Stimulated activated naive CD8-positive, alpha-beta T cell treated with anti-CD3 and anti-CD28 coated beads, Interleukin-15, Interleukin-2, amounts not matched to agents 100 U/mL and 50 U/mL, for 24 hours (primary cell): ENCODE measurements at places on chromosomes 12 and 14.
A peak's percentile ranks its signal among the peaks of the same experiment; 100 is the strongest.

DNA sequence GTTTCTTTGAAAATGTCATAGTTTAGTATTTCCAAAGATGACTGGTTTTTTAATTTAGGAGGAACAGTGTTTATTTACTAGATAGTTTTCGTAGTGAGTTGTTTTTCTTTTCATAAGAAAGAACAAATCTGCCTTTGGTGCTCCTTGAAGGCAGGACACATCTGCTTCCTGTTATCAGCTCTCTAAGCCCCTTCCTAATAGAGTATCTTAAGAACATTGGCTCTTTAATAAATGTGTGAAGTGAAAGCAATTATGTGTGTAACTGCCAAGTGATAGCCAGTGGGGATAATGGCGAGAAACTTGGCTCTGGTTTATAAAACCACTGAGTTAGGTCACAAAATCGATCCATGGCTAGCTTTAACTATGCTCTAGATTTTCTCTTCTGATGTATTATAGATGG is 23.5 kb upstream of the PPFIBP1 start:
- no peak for DNase-seq

DNA sequence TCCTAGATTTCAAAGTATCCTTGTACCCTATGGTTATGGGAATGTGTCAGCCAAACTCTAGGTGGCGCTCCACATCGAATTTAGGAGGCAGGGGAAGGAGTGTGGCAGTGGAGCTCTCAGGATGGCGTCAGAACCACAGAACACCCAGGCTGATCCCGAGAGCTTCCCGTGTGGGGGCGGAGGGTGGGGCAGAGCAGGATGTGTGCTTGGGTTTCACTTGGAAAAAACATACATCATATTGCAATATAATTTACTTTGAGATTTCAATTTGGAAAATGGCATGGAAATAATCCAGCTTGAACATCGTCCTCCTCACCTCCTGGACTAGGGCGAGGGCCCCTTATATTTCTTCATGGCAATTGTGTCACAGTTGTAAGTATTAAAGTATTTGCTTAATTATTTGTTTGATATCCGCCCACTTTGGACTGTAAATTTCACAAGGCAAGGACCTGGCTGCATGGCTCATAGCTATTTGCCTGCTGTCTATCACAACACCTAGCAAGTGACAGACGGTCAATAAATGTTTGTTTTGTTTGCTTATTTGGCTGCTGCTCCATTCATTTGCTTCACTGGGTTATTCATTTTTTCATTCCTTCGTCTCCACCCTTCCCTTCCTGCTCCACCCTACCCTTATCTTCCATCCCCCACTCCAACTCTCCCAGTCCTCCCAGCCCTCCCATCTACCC is 221.5 kb upstream of the HMGA2 start:
- DNase-seq: peak; percentile 65

GRCh38 chr12:26651566-26652188 is 181.3 kb downstream of the ITPR2 start:
- peak; percentile 58 for DNase-seq

GRCh38 chr12:114779186-114779585 is 95.2 kb upstream of the TBX3 start:
- no peak for DNase-seq

- DNase-seq: no peak
Observed at GRCh38 chr14:101457936-101458740, 103.2 kb upstream of the DIO3 start.

DNA sequence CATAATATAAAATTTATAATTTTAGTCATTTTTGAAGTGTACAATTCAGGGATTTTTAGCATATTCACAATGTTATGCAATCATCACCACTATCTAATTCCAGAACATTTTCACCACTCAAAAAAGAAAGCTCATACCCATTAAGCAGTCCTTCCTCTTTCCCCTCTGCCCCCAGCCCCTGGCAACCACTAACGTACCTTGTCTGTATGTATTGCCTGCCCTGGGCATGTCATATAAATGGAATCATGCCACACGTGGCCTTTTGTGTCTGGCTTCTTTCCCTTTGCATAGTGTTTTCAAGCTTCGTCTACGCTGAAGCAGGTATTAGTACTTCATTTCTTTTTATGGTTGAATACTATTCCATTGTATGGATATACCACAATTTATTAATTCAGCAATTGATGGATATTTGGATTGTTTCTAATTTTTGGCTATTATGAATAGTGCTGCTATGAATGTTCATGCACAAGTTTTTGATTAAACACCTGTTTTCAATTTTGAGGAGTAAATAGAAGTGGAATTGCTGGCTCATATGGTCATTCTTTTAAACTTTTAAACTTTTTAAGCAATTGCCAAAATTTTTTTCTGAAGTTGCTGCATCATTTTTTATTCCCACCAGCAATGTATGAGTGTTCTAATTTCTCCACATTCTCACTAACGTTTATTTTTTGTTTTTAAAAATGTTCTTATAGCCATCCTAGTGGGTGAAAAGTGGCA is 1.6 kb upstream of the SSTR1 start:
- no peak for DNase-seq

GRCh38 chr12:75568393-75568792 is 57.0 kb upstream of the KRR1 start:
- no peak for DNase-seq

- no peak for DNase-seq
Observed at GRCh38 chr12:57890191-57891115, 43.9 kb upstream of the CTDSP2 start.

- no peak for DNase-seq
Observed at GRCh38 chr14:68816943-68817430, 24.1 kb upstream of the ZFP36L1 start.

DNA sequence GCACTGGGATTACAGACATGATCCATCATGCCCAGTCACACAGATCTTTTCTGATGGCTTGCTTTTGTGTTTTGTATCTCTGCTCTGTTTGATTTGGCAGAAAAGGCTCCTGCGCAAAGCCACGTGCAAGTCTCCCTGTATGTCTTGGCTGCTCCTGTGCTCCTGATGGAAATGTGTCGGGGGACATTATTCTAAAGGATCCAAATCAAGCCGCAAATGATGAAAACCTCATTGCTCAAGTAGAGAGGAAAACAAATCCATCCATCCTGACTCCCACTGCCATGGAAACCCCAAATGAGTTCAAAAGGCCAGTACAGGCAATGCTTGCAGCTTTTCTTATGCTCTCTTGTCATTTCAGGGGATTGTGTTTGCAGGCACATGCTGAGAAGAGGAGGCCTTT is 93.8 kb downstream of the NDUFA12 start:
- no peak for DNase-seq

GRCh38 chr12:19648591-19648990 is 209.3 kb downstream of the AEBP2 start:
- DNase-seq: no peak

DNA sequence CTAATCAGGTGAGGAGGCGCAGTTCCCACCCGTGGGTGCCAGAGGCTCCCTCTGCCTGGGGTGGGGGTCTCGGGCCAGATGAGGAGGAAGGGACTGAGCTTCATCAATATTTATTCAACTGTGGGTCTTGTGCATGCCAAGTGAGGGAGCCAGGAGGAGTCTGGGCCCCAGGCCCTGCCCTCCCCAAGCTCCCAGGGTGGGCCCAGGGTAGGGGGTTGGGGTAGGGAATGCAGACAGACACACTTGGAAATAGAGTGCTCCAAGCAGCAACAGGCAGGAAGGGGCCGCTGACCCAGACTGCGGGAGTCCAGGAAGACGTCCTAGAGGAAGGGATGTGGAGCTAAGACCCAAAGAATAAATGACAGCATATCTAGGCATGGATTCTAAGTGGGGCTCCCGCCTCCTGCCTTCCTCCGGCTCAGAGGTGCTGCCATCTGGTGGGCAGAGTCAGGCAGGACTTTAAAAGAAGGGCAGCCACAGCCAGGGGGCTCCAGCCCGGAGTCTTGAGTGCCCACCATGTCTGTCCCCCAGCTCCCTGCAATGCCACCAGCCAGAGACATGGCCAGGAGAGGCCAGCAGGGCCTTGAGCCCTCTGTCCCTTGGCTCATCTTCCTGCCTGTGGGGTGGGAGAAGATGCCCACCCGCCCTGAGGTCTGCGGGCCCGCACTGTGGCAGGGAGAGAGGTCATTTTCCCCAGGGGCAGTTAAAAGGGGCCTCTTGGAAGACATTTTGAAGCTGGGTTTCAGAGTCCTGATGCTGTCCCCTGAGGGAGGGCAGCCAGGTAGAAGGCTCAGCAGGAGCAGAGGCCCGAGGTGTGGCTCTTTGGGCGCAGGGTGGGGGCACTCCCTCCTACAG is 70.1 kb downstream of the PHETA1 start:
- peak; percentile 70 for DNase-seq

- DNase-seq: peak; percentile 64
Observed at GRCh38 chr14:20469890-20470602, 840 bp downstream of the PNP start.

DNA sequence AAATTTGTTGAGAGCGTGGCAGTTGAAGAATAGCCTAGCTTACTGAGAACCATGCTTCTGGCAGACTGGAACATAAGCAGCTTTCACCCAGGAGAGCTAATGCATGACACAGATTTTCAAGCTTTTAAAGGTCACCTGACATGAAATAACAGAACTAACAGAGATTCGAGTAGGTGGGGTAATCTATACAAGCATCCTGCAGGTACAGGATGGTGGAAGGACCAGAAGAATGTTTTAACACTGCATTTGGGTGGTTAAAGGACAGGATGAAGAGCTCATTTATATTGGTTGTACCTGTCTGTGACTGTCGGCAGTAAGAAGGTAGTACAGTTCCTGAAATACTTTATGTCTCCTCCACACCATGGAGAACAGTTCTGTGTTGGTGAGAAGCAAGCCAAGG is 8.9 kb downstream of the PELI2 start:
- DNase-seq: no peak

DNA sequence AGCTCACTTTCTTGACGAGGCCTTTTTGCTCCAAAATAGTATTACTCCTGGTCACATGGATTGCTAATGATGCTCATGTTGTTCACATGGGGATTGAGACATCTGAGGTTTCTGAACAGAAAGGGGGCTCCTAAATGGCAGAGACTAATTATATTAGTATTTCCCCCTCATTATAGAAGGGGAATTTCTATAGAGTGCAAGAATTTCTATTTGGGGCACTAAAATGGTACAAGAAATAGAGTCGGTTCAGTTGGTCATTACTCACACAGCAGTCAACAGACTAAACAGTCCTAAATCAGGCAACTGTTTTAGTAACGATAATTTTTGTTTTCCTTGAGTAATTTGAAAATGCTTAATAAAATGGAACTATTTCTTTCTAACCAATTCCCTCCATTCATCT is 108.9 kb downstream of the DACT1 start:
- DNase-seq: no peak

GRCh38 chr12:106144847-106145246 is 6.1 kb upstream of the NUAK1 start:
- DNase-seq: no peak

- DNase-seq: peak; percentile 25
Observed at GRCh38 chr12:68138480-68138879, 21.1 kb downstream of the IFNG start.

- peak; percentile 34 for DNase-seq
Observed at GRCh38 chr12:6140651-6141447, 16.4 kb upstream of the VWF start.

DNA sequence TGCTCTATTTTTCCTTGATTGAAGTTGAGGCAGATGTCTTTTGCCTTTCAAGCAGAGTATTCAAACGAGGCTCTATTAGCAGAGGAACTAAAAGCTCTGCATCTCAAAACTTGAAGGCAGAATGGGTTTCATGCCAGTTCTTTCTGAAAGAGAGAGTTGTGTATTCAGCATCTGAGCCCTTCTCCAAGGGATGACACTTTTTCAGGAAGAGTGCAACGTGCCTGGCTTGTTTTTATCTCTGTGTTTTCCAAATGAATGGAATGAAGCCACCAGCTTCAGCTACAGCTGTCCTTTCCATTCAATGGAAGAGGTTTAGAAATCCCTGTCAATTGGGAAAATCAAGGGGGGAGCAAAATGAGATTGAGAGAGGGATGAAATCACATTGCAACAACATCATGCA is 14.6 kb downstream of the BEST3 start:
- DNase-seq: no peak

DNA sequence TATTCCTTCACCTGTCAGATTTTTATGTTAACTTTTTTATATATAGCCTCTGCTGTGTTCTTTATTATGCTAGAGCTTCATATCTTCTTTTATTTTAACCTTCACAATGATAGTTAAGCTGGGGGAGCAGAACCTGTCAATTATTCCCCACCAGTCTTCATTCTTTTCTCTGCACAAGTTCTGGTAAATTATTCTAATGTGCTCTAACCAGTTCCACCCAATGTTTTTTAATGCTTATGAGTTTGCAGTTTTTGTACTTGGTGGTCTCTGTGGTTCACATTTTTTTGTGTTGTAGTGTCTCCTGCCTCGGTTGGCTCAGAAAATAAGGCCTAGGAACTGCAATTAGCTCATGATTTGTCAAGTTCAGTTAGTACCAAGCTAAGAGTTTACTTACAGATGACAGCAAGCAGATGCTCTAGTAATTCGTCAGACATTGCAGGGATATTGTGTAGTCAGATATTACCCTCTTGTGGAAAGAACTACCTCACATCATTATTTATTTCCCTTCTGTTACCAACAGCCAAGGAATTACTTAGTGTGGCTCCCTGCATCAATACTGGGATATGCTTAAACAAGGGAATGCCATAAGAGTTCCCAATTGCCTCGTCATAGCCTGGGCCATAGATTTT is 14.5 kb downstream of the DYRK2 start:
- no peak for DNase-seq

GRCh38 chr14:104163541-104163940 is 25.2 kb downstream of the KIF26A start:
- no peak for DNase-seq

- DNase-seq: peak; percentile 72
Observed at GRCh38 chr12:5745251-5745888, 199.7 kb downstream of the ANO2 start.

GRCh38 chr12:42587601-42588523 is 1.7 kb downstream of the PRICKLE1 start:
- no peak for DNase-seq

- DNase-seq: no peak
Observed at GRCh38 chr14:88241810-88242209, 81.3 kb downstream of the KCNK10 start.

GRCh38 chr14:74634964-74635363 is 22.9 kb upstream of the LTBP2 start:
- DNase-seq: no peak

- DNase-seq: peak; percentile 9
Observed at GRCh38 chr12:66352197-66352596, 49.9 kb downstream of the HELB start.

DNA sequence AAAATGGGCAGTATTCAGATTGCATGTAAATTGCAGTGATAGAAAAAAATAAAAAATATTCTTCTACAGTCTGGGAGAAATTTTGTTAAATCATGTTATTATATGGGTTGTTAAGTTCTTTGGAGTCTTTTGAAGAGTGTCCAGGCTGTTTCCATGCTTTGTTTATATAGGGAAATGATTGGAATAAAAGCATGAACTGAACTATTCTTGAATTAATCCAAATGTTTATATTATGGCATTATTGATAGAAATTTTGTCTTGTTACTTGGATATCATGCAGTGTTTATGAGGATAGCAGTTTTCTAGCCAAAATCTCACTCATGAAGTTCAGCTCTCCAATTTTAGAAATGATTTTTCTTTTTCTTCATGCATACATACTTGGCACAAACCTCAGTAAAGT is 108.2 kb upstream of the NAV3 start:
- no peak for DNase-seq

- DNase-seq: peak; percentile 95
Observed at GRCh38 chr12:47779301-47779942, 6.4 kb downstream of the SLC48A1 start.
